ENCODE measurements at places on chromosomes 6 and 20.
A peak's percentile ranks its signal among the peaks of the same experiment; 100 is the strongest.

DNA sequence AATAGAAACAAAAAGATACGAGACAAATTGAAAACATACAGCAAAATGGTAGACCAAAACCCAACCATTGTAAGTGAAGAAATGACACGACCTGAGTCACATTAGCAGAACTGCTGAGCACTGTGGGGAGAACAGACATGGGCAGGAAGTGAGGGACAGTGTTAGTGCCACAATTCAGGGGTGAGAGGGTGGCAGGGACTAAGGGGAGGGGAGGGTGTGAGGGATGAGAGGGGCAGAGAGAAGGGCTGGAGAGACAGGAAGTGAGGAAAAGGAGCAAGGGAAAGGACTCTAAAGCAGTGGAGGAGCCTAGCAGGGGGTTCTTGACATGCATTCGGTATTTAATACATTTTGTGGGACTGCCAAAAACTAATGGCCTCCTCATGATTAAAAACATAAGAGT lies 45.0 kb upstream of the TRIM26 start:
- DNase-seq: no peak

DNA sequence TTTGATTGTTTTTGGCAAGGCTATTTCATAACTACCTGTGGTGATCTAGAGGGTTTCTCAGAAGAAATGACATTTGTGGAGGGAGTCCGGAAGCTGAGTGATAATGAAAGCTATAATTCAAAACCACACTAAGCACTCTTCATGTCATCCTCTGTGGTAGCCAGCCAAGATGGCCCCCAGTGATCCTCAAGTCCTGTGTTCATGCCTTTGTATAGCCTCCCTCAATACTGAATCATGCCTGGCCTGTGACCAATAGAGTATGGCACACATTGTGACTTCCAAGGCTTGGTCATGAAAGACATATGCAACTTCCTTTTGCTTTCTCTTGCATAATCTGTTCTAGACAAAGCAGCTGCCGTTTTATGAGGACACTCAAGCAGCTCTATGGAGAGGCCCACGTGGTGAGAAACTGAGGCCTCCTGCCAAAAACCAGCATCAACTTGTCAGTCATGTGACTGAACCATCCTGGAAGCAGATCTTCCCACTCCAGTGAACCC lies 12.8 kb upstream of the DNAAF9 start:
- DNase-seq: peak; percentile 35

GRCh38 chr6:154329350-154330170 lies 27.0 kb downstream of the IPCEF1 start:
- DNase-seq: no peak

DNA sequence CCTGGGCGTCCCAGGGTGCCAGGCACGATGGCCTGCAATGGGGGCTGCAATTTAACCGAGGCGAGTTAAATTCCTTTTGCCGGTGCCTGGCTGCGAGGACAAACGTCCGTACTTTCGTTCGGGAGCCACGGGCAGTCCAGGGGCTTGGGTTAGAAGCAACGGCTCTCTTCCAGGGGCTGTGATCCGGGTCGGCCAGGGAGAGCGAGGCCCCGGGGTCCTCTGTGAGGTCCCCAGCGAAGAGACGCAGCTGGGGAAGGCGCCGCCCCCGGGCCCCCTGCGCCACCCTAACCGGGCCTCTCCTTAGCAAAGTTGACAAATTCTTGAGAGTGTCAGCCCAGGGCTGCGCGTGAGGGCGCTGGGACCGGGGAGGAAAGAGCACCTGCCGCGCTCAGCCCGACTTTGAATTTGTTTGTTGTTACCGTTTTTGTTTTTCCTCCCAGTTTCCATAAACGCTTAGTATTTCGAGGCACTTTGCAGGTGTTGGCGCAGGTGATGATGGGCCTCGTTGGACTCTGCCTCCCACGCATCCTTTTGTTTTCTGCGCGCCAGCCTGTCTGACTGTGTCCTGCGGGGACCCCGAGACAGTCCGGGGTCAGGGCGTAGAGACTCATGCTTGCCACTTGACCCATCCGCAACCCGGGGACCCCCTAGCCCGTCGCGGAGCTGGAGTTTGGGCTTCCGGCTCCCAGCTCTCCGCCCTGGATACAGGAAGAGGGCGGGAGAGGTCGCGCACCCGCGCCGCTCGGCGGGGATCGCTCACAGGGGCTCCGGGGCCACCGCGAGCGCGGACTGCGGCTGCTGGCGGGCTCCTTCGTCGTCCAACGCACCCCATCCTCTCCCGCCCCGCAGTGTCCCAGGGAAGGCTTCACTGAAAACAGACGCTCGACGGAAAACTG lies 5.8 kb downstream of the OLIG3 start:
- no peak for DNase-seq

- DNase-seq: no peak
Measured at GRCh38 chr20:23727016-23727415, 23.7 kb downstream of the CST1 start.

- no peak for DNase-seq
Measured at GRCh38 chr6:20700375-20700774, 166.1 kb downstream of the CDKAL1 start.

DNA sequence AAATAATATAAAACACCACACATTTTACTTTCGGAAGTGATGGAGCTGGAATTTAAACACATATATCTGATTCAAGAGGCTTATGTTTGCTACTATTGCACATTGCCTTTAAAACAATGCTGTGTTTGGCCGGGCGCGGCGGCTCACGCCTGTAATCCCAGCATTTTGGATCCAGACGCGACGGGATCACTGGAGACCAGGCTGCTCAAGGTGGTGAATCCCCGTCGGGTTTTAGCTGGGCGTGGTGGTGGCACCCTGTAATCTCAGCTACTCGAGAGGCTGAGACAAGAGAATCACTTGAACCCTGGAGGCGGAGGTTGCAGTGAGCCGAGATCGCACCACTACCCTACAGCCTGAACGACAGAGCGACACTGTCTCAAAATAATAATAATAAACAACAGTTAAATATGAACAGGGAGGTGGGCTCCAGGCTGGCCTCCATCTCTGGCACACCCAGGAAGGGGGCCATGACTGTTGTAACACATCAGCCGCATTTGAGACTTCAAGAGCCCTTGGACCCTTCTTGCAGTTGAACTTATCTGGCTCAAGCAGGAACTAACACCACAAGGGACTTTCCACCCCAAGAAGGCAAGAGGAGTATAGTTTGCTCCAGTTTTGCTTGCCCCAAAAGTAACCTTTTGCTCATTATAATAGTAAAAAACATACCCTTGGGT lies 127.1 kb upstream of the ZNF184 start:
- no peak for DNase-seq

GRCh38 chr6:116015561-116015960 lies 45.1 kb downstream of the FRK start:
- no peak for DNase-seq

DNA sequence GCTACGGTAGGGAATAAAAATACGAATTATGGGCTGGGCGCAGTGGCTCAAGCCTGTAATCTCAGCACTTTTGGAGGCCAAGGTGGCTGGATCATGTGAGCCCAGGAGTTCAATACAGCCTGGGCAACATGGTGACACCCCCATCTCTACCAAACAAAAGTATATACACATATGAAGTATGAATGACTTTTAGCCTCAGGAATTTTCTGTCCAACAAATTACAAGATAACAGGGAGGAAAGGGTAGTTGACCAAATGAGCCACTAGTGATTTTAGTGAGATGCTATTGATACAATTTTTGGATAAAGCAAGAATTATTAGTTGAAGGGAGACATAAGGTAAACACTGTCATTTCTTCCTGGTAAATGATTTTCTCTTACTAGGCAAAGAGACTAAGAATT lies 328.2 kb downstream of the SYNE1 start:
- DNase-seq: no peak

- peak; percentile 61 for DNase-seq
Measured at GRCh38 chr6:4805553-4806336, 29.5 kb downstream of the CDYL start.

DNA sequence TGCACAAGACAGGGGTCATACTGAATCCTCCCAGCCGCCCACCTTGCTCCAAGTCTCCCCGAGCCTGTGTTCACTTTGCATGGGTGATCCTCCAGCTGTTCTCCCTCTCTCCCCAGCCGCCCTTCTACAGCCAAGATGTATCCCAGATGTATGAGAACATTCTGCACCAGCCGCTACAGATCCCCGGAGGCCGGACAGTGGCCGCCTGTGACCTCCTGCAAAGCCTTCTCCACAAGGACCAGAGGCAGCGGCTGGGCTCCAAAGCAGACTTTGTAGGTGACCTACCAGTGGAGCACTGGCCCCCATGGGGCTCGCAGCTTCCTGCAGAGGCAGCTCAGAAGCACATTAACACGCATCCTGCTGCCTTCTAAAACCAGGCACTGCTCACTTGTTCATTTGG lies 14.6 kb upstream of the IFT52 start:
- DNase-seq: peak; percentile 68

DNA sequence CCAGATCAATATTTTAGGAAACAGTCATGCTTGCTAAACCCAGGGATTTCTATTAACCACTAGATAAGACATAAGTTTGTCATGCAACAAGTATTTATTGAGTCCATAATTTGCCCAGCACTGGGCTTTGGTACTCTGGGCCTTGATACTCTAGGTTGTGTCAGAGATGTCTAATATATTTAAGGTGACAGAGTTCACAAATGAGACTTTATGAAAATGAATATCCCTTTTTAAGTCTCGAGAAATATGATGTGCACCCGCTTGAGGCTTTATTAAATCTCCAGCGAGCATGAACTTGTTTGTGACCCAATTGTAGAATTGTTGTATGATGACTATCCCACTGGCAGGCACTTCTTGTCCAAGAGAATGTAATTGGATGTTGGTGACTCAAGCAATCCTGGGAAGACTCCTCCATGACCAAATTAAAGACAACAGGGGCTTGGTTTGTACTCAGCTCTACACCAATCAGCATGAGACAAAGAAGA lies 109.2 kb downstream of the ESR1 start:
- no peak for DNase-seq

- no peak for DNase-seq
Measured at GRCh38 chr6:89244241-89244985, 27.3 kb upstream of the GABRR1 start.

GRCh38 chr6:73471686-73472290 lies 10.3 kb downstream of the MTO1 start:
- DNase-seq: no peak

DNA sequence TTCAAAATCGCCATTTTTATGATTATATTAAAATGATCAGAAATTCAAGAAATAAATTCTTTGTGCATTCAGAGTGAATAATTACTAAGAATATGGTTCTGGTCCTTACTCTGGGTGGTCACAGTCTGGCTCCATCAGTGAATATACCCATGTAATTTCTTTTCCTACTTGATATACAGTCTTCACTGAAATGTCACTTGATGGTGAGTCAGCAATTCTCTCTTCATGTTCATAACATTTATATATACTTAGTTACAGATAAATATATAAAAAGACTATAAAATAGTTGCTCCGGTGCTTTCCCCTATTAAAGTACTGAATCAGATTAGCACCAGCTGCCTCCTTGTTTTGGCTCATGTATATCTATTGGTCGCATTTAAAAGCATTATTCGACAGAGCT lies 56.4 kb upstream of the MTRF1L start:
- DNase-seq: no peak

DNA sequence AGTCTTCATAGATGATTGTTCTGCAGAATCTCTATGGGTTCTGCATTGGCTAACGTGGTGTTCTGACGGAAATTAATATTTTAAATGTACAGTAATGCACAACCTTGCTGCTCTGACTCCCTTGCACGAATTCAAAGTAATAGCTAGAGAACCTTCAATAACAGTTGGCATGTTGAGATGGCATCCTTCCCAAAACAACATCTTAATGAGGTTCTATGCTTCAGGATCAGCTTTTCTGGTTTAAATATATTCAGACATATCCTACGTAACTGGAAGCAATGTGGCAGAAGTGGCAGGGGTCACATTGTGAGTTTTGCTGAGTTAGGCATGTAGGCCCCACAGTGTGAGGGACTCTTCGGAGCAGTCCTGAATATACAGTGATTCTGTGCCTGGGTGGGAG lies 25.7 kb downstream of the DSE start:
- DNase-seq: no peak

DNA sequence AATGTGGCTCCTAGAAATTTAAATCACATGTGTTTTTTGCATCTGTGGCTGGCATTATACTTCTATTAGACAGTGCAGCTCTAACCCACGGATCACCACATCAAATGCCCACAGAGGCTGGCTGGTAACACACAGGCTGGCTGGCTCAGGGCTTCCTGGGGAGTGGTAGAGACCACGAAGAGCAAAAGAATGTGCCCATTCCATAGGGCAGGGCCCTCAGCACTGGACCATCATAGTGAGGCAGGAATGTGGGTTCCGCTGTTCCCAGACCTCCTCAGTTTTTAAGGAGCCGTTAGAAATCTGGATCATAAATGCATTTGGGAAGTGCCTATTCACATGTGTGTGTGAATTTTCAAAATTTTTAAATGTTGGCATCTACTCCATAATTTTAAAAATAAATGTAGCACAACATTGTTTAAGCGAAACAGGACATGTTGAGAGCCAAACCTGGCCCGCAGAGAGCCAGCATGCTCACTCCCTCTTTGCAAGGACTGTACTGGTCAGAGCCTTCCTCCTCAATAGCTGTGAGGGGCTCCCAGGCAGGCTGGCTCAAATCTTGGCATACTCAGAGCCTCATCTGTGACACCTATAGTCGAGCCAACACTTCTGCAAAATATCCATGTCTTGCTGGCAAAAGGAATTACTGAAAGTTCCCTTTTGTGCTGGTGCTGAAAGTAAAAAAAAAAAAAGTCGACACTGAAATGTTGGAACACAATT lies 190.5 kb downstream of the FNDC1 start:
- DNase-seq: no peak

DNA sequence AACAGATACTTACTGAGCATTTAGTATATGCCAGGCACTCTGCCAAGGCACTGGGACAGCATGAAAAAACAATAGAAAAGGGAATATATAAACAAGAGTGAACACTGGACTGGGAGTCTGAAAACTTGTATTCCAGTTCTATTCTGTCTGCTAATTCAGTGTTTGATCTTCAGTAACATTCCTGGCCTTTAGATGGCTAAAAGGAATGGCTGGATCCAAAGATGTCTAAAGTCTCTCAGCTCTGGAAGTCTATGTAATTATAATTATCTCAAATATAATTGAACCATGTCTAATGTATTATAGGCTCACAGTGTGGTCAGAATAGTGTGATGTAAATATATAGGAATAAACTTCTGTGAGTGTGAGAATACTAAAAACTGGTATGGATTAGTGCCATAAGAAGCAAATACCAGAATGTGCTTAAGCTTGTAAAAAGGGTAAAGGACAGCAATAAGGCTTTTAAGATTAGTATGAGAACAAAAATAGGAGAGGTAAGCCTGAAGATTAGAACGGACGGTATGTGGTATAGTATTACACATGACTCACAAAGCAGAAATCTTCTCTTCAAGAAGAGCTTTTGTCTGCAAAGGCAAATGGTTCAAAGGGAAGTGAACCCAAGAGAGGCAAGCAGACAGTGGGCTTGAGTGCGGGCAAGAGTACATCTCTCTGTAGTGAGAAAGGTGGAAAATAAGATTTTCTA lies 68.5 kb downstream of the TMEM200A start:
- no peak for DNase-seq

- DNase-seq: no peak
Measured at GRCh38 chr6:52399511-52400312, 20.4 kb upstream of the EFHC1 start.

- DNase-seq: peak; percentile 57
Measured at GRCh38 chr6:26031595-26032339, 55.5 kb upstream of the HFE start.

GRCh38 chr6:168117942-168118341 lies 38.9 kb upstream of the FRMD1 start:
- DNase-seq: no peak

All from left ventricle myocardium superior (tissue), 1 donor.